ENCODE measurements at places on chromosomes 12 and 14.

GRCh38 chr12:49091056-49091835 lies 3.4 kb downstream of the DHH start:
- H3K36me3 ChIP-seq: no peaks in the 10 kb centered on the region
- no peak overlapping the region for H3K27ac ChIP-seq
- peaks cover 61% of the 10 kb centered on the region for H3K27me3 ChIP-seq
- DNase-seq: no peak
- peaks cover 70% of the 10 kb centered on the region for H3K4me1 ChIP-seq
- no peak overlapping the region for H3K4me3 ChIP-seq

GRCh38 chr12:52517888-52518287 lies 2.3 kb downstream of the KRT5 start:
- peaks cover 4% of the 10 kb centered on the region for H3K27me3 ChIP-seq
- DNase-seq: no peak
- no peaks in the 10 kb centered on the region for H3K36me3 ChIP-seq
- H3K27ac ChIP-seq: no peak overlapping the region

DNA sequence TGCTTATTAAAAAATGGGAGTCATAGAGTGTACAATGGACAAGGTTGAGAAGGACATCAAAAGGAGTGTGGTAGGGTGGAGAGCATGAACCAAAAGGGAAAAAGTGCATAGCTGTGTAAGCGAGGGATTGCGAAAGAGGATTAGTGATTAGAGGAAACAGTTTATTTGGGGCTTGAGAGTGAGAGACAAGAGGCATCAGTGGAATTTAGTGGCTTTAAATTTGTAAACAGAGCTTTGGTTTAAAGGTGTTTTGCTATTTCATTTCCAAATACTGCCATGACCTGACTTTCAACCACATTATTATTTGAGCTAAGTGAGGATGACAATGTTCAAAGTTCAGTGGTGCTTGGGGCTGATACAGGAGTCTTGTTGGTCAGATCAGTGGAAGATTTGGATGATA lies 53.4 kb downstream of the SLC16A7 start:
- no peak for DNase-seq
- no peak overlapping the region for H3K4me3 ChIP-seq
- no peak overlapping the region for H3K27ac ChIP-seq
- no peaks in the 10 kb centered on the region for H3K27me3 ChIP-seq

- H3K4me3 ChIP-seq: peak overlapping the region; percentile 61
- H3K4me1 ChIP-seq: peaks cover 9% of the 10 kb centered on the region
- no peaks in the 10 kb centered on the region for H3K36me3 ChIP-seq
- peak; percentile 70 for DNase-seq
- no peaks in the 10 kb centered on the region for H3K27me3 ChIP-seq
Observed at GRCh38 chr14:77641534-77642341, 25.3 kb upstream of the SPTLC2 start.

DNA sequence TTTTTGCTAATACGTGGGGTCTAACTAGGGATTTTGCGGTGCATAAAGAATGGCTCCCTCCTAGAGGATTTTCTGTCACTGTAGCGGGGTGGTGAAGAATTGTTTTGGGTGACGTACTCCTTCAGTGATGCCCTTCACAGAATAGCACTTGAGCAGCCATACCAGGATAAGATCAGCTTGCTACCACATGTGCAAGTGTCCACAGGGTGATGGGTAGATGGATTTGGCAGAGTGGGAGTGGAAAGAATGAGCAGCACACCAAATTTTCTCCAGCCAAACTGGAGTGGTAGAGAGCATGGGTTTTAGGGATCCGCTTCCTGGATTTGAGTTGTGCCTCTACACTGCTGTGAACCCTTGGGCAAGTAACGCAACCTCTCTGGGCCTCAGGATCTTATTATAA lies 2.3 kb downstream of the TCP11L2 start:
- no peaks in the 10 kb centered on the region for H3K27me3 ChIP-seq
- H3K4me1 ChIP-seq: peaks cover 48% of the 10 kb centered on the region
- no peak for DNase-seq
- H3K36me3 ChIP-seq: peaks cover 12% of the 10 kb centered on the region
- peak overlapping the region; percentile 100 for H3K27ac ChIP-seq

- H3K27me3 ChIP-seq: no peaks in the 10 kb centered on the region
- H3K4me1 ChIP-seq: no peaks in the 10 kb centered on the region
- no peaks in the 10 kb centered on the region for H3K36me3 ChIP-seq
- no peak overlapping the region for H3K4me3 ChIP-seq
Observed at GRCh38 chr12:85834378-85834777, 1.8 kb downstream of the RASSF9 start.

- no peaks in the 10 kb centered on the region for H3K36me3 ChIP-seq
- no peak for DNase-seq
- H3K4me1 ChIP-seq: no peaks in the 10 kb centered on the region
- H3K27ac ChIP-seq: no peak overlapping the region
- no peak overlapping the region for H3K4me3 ChIP-seq
Observed at GRCh38 chr12:97425380-97425779, 37.2 kb upstream of the RMST start.

DNA sequence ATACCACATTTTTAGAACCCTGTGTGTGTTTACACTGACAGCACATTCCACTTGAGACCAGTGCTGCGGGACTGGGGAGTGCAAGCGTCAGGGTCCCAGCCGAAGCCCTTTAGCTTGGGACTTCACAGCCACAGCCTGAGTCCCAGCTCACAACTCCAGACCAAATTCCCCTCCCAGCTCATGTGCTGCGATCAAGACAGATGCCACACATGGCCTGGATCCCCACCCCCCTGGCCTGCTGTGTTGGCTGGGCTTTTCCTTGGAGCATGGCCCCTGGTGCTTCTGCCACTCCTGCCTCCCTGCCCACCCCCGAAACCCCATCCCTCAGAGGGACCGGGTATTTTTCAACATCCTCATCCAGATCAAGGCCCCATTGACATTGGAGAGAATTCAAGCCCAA lies 63.7 kb downstream of the WDR20 start:
- no peak overlapping the region for H3K27ac ChIP-seq
- peaks cover 52% of the 10 kb centered on the region for H3K36me3 ChIP-seq

- no peak overlapping the region for H3K27ac ChIP-seq
- no peak overlapping the region for H3K4me3 ChIP-seq
- H3K4me1 ChIP-seq: peaks cover 17% of the 10 kb centered on the region
- H3K27me3 ChIP-seq: no peaks in the 10 kb centered on the region
- no peak for DNase-seq
- H3K36me3 ChIP-seq: peaks cover 33% of the 10 kb centered on the region
Observed at GRCh38 chr12:6664902-6665301, 2.0 kb upstream of the ING4 start.

DNA sequence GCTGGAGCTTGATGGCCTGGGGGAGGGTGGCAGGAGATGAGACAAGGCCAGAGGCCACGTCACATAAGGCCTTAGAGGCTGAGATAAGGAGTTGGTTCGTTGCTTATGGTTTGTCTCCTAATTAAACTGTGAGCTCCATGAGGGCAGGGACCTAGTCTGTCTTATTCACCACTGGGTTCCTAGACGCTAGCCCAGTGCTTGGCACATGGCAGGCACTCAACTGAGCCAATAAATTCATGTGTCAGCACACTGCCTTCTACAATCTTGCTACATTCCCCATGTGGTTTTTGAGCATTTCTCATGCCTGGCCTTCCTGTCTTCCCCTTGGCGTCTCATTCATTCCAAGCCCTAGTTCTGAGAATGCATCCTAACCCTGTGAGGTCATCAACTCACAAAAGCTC lies 92.5 kb upstream of the MED13L start:
- H3K4me3 ChIP-seq: no peak overlapping the region
- H3K36me3 ChIP-seq: no peaks in the 10 kb centered on the region
- no peaks in the 10 kb centered on the region for H3K4me1 ChIP-seq
- no peak for DNase-seq
- H3K27me3 ChIP-seq: no peaks in the 10 kb centered on the region

DNA sequence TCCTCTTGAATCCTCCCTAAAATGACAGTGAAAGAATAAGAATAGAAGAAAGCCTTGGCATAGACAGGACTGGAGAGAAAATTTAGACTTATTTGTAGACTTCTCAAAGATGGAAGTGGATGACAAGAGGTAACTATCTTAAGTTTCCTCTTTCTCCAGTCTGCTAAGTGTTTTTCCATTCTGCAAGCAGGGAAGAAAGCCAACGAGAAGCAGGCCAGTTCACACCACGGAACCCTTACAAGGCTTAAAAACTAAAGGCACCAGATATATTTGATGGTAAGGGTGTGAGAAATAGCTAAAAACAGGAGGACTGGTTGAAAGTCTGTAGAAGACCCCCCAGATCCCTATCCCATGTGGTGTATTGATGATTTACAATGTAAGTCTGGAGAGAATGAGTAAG lies 82.9 kb upstream of the GPHB5 start:
- no peak overlapping the region for H3K4me3 ChIP-seq
- H3K4me1 ChIP-seq: no peaks in the 10 kb centered on the region
- no peak for DNase-seq
- H3K36me3 ChIP-seq: peaks cover 11% of the 10 kb centered on the region
- no peak overlapping the region for H3K27ac ChIP-seq

DNA sequence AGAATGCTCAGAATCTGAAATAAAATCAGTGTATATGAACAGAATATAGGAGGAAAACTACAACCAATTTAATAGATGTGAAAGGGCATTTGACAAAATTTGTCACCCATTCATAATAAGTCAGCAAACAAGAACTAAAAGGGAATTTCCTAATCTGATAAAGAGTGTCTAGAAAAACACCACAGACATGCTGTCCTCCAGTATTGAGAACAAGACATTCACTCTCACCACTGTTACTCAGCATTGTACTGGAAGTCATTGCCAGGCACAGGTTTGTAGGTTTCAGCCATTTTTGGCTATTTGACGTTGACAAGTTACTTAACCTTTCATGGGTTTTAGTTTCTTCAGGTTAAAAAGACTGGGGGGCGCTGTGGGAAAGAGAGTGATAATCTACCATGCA lies 13.2 kb downstream of the EIF2S1 start:
- peaks cover 92% of the 10 kb centered on the region for H3K36me3 ChIP-seq
- no peak overlapping the region for H3K4me3 ChIP-seq
- peaks cover 4% of the 10 kb centered on the region for H3K4me1 ChIP-seq
- no peak for DNase-seq
- H3K27ac ChIP-seq: no peak overlapping the region
